Stimulated activated CD8-positive, alpha-beta memory T cell treated with anti-CD3 and anti-CD28 coated beads, Interleukin-7, amount 100 ng/mL, for 1 hour (primary cell): ENCODE measurements at places on chromosomes 3 and 15.

GRCh38 chr3:56748663-56749231 lies 53.0 kb downstream of the ARHGEF3 start:
- no peak for DNase-seq

DNA sequence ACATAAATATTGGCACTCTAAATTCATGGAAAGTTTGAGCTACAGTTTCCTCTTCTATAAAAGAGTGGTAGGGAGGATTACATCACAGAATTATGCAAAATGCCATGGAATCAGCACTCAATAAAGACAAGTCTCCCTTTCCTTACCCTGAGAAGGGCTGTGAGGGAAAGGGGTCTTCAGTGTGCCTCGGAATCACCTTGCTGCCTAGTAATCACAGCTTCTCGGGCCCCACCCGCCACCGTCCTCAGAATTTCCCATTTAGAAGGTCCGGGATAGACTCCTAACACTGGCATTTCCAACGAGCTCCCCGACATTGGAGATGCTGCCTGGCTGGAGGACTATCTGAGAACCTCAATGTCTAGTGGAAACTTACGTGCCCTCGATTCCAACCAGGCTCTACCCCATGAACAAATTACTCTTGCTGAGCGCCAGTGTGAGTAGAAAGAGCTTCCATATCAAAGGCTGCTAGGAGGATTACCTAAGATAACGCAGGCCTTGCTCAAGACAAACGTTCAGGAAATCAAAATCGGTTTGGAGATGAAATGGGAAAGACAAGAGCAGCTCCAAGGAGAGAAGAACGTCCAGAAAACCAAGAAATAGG lies 92.1 kb upstream of the CHD2 start:
- DNase-seq = no peak

GRCh38 chr3:27216955-27217552 lies 152.1 kb downstream of the NEK10 start:
- DNase-seq = no peak

GRCh38 chr3:16216373-16216935 lies 42.0 kb downstream of the GALNT15 start:
- no peak for DNase-seq

DNA sequence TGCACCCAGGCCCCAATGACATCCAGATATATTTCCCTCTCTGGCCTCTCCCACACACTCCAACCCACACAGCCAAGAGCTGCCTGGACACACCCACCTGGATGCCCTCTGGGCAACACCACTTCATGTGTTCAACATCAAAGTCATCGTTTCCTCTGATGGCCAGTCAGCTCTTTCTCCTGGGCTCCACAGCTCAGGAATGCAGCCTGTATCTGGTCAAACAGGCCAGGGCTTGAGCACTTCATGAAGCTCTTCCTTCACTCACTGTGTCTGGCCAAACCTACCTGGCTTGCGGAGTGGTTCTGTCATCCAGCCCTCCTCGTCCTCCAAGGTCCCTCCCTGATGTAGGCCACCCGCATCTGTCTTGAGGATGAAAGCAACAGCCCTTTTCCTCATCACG lies 35.8 kb upstream of the SLC6A11 start:
- DNase-seq = no peak
